ENCODE measurements at places on chromosomes 13 and 19.

GRCh38 chr13:97139691-97140090 lies 82.4 kb upstream of the MBNL2 start:
- no peak for DNase-seq

- DNase-seq = no peak
Observed at GRCh38 chr13:29270271-29270985, 325.1 kb downstream of the SLC7A1 start.

- no peak for DNase-seq
Observed at GRCh38 chr13:111907341-111907880, 159.5 kb upstream of the SOX1 start.

DNA sequence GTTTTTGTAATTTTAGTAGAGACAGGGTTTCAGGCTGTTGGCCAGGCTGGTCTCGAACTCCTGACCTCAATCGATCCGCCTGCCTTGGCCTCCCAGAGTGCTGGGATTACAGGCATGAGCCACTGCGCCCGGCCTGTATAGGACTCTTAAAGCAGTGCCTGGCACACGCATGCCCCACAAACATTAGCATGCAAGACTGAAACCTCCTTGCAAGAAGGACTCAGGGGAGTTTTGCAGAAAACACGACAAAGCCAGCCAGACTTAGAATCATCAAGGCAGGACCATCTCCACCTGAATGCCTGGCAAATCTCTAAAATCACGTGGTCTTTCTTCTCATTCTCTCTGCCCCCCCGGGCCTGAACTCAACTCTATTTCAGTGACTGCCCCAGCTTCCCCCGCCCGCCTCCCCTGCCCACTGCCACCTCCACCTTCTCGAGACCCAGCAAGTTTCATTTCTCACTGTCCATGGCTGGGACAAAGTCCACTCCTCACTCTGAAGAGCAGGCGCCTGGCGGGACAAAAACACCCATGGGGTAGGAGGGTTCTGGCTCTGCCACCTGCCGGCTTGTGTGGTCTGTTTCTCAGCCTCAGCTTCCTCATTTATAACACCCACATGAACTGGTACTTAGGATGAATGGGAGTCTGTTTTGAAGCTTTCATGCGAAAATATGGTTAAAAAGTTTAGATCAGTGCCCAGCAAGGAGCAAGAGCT lies 2.4 kb downstream of the TICAM1 start:
- no peak for DNase-seq

Measured in forelimb muscle (tissue), 1 donor.